Omental fat pad (tissue), 4 donors: ENCODE measurements at places on chromosomes 12 and 14.

DNA sequence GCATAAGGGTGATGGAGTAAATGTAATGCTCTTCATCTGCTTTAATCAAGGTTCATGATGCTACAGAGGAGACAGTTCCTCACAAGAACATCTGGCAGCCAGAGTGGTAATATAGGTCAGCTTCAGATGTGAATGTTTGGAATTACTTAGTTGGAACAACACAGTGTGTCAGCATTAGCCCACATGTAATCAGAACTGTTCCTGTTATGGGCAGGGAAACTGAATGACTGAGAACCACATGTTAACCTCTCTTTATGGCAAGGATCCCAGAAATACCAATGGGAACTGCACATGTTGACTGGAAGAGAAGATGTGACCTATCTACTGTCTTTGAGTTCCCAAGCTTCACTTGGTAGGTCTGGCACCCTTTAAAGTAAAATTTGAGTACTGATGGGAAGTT is 390.1 kb upstream of the PDE3A start:
- no peak for DNase-seq

- DNase-seq, result no peak
These were observed 376 bp downstream of the INSM2 start for GRCh38 chr14:35534208-35534872.

DNA sequence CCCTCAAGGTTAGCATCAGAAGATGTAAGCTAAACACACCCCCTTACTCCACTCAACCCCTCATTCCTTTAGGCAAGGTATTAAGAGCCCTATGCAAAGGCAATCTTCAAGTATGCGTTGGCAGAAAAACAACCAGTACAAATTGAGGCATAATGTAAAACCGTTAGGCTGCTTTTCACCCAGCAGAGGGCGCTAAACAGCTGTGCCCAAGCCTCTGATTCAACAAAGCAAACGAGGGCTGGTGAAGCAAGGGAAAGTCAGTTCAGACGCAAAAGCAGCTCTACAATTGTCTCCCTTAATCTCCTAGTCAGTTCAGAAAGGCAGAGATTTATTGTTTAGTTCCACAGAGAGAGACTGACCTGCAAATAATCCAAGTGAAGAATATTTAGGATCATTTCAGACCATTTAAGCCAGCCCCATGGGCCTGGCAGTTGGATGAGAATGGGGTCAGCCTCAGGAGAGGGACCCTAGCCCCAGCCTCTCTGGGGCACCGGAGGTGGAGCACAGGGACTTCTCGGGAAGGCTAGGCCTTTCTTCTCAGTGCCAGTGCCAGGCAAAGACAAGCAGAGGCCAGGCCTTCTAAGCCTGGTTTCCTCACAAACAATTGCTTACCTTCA is 23.5 kb downstream of the DCAF5 start:
- DNase-seq, result peak; percentile 55

GRCh38 chr12:9588749-9589148 is 19.0 kb downstream of the KLRB1 start:
- no peak for DNase-seq

DNA sequence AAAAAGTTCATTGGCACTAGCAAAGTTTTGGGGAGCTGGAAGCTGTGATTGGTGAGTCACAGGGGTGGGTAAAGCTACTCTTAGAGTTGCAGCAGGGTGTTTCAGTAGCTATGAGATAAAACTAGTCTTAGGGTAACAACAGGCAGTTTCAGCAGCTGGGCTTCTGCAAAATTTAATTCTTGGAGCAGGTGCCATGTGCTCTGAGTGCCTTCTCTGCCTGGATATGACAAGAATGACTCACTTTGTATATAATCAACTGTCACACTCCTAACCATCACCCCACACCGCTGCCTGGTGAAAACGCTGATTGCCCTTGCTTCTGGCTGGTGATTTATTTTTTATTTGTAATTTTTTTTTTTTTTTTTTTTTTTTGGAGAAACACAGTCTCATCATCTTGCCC is 10.5 kb upstream of the PLBD2 start:
- DNase-seq, result no peak

GRCh38 chr12:3777206-3777809 is 24.4 kb upstream of the CRACR2A start:
- no peak for DNase-seq

- no peak for DNase-seq
These were observed 11.1 kb downstream of the BEST3 start for GRCh38 chr12:69688021-69688420.

GRCh38 chr12:31272607-31273225 is 53.2 kb downstream of the SINHCAF start:
- DNase-seq, result no peak

GRCh38 chr12:53147181-53147580 is 33.3 kb upstream of the ZNF740 start:
- no peak for DNase-seq

DNA sequence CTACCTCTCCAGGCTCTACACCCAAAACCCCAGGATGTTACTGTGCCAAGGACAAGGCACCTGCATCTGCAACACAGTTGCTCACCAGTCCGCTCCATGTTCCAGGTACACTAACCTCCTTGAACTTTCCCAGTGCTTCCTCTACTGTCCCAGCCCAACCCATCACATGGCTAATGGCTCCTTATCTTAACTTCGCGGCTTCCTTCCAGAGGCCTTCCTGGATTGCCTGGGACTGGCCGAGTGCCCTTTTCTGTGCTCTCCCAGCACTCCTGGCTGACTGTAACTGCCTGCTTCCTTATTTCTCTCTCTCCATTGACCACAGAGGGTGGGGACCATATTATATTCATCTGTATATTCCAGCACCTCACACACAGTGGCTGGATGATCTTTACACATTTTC is 20.9 kb downstream of the POMT2 start:
- no peak for DNase-seq

- no peak for DNase-seq
These were observed 105.6 kb downstream of the PTPRO start for GRCh38 chr12:15427913-15428312.

DNA sequence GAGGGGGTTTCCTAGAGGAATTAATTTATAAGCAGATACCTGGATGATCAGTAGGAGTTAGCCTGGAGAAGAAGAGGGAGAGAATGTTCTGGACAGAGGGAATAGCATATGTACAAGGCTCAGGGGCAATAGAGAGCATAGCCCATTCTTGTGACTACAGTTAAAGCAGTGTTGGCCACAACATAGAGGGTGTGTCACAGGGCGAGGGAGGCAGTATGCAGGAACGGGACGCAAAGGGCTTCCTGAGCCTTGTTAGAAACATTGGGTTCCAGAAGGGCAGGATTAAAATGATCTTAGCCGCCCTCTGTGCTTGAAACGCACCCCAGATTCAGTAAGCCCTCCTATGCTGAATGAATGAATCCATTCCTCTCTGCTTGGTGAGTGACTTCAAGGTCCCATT is 142.2 kb upstream of the PWP1 start:
- DNase-seq, result no peak

DNA sequence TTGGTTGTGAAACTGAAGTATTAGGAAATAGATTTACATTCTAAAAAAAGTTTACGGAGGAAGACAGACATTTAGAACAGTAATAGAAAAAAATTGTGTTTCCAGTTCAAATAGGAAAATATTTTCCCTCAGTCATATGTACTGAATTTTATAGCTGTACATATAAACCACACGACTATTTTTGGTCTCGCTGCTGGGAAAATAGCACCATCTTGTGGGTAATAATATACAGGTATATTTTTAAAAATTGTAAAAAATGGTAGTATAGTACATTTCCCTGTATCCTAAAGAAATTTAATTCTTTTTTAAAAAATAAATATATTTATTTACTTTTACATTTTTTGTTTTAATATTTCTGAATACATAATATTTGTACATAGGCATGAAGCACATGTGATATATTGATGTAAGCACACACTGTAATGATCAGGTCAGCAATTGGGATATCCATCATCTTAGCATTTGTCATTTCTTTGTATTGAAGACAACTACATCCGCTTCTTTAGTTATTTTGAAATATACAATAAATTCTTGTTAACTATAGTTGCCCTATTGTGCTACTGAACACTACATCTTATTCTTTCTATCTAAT is 168.6 kb downstream of the ALX1 start:
- no peak for DNase-seq

DNA sequence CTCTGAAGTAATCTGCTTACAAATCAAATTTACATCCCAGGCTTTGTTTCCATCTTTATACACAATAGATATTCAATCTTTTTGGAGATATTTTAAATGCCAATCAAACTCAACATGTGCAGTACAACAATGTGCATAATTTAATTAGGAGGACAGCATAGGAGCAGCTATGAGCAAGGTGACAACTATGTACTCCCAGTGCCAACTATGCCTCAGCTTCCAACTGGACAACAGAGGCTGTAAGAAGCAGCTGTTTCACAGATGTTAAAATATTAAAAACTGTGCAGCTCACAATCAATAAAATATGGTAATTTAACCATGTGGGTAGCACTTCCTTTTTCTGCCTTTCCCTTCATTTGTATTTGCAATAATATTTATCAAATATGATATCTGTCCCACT is 99.9 kb downstream of the ST8SIA1 start:
- DNase-seq, result no peak

DNA sequence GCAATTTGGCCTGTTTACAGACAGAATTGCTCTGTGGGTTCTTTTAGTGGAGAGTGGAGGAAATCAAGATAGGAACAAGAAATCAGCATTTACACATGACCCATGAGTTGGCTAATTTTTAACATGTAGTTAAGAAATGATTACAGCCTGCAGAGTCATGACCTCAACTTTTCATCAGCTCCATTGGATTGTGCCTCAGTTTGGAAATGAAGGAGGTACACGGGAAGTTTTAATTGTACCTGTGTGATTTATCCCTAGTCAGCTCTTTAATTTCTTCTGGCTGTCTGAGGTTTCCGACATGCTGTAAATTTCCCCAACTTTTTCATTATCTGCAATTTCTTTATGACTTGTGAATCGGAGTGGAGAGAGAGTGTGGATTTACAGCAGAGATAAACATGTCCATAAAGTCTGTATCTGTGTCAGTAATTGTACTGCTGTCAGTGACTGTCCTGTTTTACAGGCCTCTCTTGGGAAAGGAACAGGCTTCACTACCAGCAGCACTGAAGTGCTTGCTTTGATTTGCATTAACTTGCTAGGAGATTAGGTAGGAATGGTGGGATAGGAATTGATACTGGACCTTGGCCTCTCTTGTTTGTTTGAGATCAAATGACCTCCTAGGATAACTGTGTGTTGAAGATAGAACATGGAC is 49.2 kb downstream of the LIN52 start:
- no peak for DNase-seq

- DNase-seq, result no peak
These were observed 3.2 kb upstream of the TUBA1C start for GRCh38 chr12:49261721-49262120.

DNA sequence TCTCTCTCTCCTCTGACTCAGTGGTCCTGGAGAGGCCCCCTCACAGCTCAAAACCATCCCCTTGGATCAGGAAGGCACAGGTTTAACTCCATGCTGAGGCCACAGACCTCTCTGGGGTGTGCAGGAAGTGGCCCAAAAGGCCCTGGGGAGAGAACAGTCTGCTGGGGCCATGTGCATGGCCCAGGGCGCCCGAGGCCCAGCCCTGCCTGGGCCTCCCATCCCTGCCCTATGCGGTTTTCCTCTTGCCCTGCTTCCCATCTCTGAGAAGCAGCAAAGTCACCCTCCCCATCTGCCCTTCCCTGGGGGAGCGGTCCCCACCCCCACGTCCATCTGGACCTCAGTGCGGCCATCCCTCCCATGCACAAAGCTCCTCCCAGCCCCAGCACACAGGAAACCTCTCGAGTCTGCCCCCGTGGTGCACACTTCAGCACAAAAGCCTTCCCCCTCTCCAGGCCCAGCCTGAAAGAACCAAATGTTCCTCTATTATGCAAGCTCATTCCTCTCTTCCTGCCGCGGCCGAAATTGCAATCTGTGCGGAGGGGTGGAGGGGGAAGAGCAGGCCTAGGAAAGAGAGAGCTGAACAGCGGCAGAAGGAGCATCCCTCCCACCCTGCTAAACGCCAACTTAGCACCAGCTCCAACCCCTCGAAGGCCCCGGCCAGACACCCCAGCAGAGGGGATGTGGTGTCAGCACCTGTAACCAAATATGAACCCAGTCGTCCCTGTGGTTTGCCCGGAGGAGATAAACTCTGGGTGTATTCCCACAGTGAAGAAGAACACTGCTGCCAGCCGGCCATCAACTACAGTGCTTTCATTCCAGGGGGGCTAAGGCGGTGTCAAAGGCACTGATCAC is 108.5 kb downstream of the SCARB1 start:
- peak; percentile 43 for DNase-seq

GRCh38 chr14:101948666-101949216 is 15.6 kb upstream of the DYNC1H1 start:
- DNase-seq, result no peak

DNA sequence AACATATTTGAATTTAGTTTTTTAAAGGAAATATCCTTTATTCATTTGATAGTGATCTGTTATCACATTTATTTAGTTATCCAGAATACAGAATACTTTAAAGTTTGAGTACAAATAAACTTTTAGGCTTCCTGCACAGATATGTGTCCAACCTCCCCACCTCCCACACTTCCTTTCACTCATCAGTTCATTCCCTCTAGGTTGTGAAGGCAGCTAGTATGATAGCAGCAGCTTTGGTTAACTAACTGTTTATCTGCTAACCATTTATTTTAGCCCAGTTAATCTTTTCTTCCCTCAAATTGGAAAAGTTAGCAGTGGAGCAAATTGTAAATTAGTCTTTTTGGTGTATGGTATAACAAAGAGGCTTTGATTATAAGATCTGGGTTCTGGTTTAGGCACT is 35.7 kb downstream of the CNOT2 start:
- DNase-seq, result no peak

DNA sequence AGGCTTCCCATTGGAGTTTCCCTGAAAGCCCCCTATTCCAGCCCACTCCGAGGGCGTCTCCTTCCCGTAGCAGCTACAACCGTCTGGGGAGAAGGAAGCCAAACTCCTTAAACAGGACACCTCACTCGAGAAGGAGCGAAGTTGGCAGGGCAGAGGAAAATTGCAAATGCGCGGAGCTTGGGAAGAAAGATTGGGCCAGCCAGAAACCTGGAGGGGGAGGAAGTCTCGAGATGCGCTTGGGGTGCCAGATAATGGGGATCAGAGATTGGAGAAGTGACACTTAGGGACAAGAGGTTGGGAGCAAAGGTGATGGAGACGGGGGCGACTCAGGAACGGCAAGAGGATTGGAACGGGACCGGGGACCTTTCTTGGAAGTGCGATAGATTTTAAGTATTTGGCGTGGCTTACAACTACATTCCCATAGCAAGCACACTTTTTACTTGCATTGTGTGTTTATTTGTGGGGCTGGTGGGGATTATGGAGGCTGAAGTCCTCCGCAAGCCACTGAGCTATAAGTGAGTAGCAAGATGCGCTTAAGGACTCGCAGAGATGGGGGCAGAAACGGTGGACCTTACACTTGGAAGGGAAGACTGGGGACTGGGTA is 926 bp downstream of the HRK start:
- no peak for DNase-seq

DNA sequence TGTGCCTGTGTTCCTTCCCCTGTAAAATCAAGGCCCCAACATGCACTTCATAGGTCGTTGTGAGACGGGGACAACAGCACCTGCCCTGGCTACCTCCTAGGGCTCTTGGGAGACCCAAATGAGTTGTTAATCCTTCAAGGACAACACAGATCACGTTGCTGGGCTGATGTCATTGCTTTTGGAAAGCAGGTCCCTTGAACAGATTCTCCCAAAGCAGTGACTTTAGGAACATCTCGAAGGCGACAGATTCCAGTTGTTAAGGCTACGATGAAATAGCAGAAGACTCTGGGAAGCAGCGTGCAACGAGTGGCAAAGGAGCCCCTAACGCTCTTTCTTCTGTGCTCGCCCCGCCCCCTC is 26.2 kb upstream of the MAP1LC3B2 start:
- DNase-seq, result no peak

GRCh38 chr12:70408004-70408790 is 42.1 kb downstream of the KCNMB4 start:
- no peak for DNase-seq
